ENCODE measurements at places on chromosomes 11 and 22. TPM values are rescaled to one million over a fixed set of nuclear protein-coding genes. Genes with fewer than 3 reads are reported as not detected.

- DNase-seq, result no peak
- H3K27ac ChIP-seq, result peak overlapping the region; percentile 48
- no peaks in the 10 kb centered on the region for H3K36me3 ChIP-seq
- H3K4me3 ChIP-seq, result no peak overlapping the region
- peaks cover 5% of the 10 kb centered on the region for H3K27me3 ChIP-seq
- H3K4me1 ChIP-seq, result no peaks in the 10 kb centered on the region
Measured at GRCh38 chr22:38026130-38027111, 30.8 kb upstream of the PICK1 start.

MYO7A gene
- polyA plus RNA-seq, result not detected

DNA sequence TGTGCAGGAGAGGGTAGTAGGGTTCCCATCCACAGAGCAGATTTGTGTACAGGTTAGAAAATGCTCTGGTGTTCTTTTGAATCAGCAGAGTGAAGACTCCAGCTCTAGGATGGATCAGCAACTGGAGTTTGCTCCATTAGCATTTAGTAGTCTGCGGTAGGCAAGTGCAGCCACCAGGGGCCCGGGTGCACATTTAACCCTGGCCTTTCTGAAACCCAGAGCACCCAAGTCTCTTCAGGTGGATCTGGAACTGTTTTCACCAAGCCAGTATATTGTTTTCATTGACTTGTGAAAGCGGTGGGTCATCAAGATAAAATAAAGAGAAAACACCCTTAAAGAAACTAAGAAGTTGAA is 100.8 kb upstream of the CLPB start:
- no peaks in the 10 kb centered on the region for H3K4me1 ChIP-seq
- no peak for DNase-seq
- H3K36me3 ChIP-seq, result peaks cover 5% of the 10 kb centered on the region
- H3K4me3 ChIP-seq, result no peak overlapping the region

RAG2 gene
- not detected for polyA plus RNA-seq

DNA sequence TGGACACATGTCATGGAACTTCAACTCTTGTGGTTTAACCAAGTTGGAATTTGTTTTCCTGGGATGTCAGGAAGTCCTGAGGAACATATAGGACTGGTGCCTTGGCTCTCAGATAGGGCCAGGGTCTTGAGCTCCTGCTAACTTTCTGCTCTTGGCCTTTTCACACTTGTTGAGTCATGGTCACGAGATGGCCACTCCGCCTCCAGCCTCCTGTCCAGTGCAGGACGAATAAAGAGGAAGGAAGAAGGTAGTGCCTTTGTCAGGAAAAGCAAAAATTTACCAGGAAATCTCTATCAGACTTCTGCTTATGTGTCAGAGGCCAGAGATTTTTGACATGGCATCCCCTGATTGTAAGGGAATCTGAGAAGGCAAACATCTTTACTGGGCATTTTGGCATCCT is 89.1 kb upstream of the ARHGAP20 start:
- peaks cover 6% of the 10 kb centered on the region for H3K27me3 ChIP-seq
- H3K4me3 ChIP-seq, result no peak overlapping the region
- peaks cover 23% of the 10 kb centered on the region for H3K4me1 ChIP-seq
- no peak overlapping the region for H3K27ac ChIP-seq
- H3K36me3 ChIP-seq, result no peaks in the 10 kb centered on the region

GRCh38 chr11:21640491-21640890 is 552.4 kb upstream of the ANO5 start:
- H3K36me3 ChIP-seq, result no peaks in the 10 kb centered on the region
- DNase-seq, result no peak
- no peak overlapping the region for H3K4me3 ChIP-seq
- peaks cover 8% of the 10 kb centered on the region for H3K4me1 ChIP-seq
- no peak overlapping the region for H3K27ac ChIP-seq
- no peaks in the 10 kb centered on the region for H3K27me3 ChIP-seq

HBG2 gene
- polyA plus RNA-seq, result 2.9 TPM

DNA sequence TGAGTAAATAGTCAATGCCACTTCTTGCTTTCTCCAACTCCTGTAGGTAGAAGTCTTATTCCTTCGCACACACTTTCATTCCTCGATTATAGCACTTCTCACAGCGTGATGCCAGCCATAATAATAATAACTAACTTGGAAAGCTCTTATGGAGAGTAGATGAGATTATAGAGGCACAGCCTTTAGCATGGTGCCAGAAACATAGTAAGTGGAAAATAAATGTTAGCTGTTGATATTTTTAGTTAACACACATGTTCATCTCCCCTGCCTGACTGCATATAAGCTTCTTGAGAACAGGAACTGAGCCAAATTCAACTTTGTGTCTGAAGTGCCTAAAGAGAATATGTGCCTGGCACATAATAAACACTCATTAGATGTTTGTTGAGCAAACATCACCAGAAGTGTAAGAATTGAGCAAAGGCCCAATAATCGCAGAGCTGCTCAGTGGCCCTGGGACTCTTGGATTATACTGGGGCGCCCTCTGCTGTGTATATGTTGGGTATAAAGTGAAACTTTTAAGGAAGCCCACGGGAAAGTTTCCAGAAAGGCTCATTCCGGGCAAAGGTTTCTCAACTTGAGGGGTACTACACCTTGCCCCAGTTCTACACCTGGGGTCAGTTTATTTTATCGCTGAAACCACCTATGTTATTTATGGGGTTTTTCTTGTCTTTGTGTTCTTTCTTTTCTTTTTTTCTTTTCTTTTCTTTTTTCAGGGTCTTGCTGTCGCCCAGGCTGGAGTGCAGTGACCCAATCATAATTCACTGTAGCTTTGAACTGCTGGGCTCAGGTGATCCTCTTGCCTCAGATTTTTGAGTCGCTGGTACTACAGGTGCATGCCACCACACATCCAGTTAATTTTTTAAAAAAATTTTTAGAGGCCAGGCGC is 22.3 kb downstream of the SLN start:
- no peak overlapping the region for H3K4me3 ChIP-seq
- peaks cover 21% of the 10 kb centered on the region for H3K27me3 ChIP-seq
- peak; percentile 32 for DNase-seq
- no peaks in the 10 kb centered on the region for H3K4me1 ChIP-seq

- peaks cover 15% of the 10 kb centered on the region for H3K27me3 ChIP-seq
- no peak overlapping the region for H3K4me3 ChIP-seq
- H3K4me1 ChIP-seq, result no peaks in the 10 kb centered on the region
- no peak for DNase-seq
- H3K27ac ChIP-seq, result no peak overlapping the region
Measured at GRCh38 chr11:11988681-11989261, 19.7 kb downstream of the DKK3 start.

- H3K4me3 ChIP-seq, result no peak overlapping the region
- no peak overlapping the region for H3K27ac ChIP-seq
- peaks cover 7% of the 10 kb centered on the region for H3K4me1 ChIP-seq
- DNase-seq, result no peak
- peaks cover 25% of the 10 kb centered on the region for H3K27me3 ChIP-seq
- H3K36me3 ChIP-seq, result no peaks in the 10 kb centered on the region
Measured at GRCh38 chr11:17244046-17244445, 32.5 kb upstream of the NUCB2 start.

GRCh38 chr11:8251616-8252295 is 11.9 kb downstream of the LMO1 start:
- H3K36me3 ChIP-seq, result no peaks in the 10 kb centered on the region
- H3K4me3 ChIP-seq, result no peak overlapping the region
- peaks cover 3% of the 10 kb centered on the region for H3K4me1 ChIP-seq
- no peak for DNase-seq

DNA sequence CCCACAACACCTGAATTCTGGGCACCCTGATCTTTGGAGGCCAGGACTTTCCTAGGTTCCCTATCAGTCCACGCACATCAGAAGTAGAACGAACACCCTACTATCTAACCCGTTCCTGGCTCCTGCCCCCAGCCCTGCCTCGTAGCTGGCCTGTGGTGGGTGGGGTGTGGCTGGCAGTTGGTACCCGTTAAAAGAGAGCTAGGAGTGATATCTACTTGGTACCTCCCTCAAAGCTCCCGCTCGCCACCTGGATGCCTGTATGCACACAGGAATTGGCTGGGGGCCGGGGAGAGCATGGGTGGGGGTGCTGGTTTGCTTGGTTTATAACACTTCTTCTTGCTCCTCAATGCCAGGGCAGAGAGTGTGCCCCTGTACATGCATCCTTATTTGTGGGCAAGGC is 14.0 kb upstream of the NECTIN1 start:
- peaks cover 17% of the 10 kb centered on the region for H3K4me1 ChIP-seq
- H3K36me3 ChIP-seq, result no peaks in the 10 kb centered on the region
- H3K27ac ChIP-seq, result no peak overlapping the region
- DNase-seq, result no peak
- H3K4me3 ChIP-seq, result peak overlapping the region; percentile 83

- no peaks in the 10 kb centered on the region for H3K36me3 ChIP-seq
- no peak overlapping the region for H3K27ac ChIP-seq
- H3K4me3 ChIP-seq, result peak overlapping the region; percentile 87
- no peaks in the 10 kb centered on the region for H3K27me3 ChIP-seq
- H3K4me1 ChIP-seq, result peaks cover 22% of the 10 kb centered on the region
Measured at GRCh38 chr11:32890843-32891656, 1.6 kb upstream of the QSER1 start.

DNA sequence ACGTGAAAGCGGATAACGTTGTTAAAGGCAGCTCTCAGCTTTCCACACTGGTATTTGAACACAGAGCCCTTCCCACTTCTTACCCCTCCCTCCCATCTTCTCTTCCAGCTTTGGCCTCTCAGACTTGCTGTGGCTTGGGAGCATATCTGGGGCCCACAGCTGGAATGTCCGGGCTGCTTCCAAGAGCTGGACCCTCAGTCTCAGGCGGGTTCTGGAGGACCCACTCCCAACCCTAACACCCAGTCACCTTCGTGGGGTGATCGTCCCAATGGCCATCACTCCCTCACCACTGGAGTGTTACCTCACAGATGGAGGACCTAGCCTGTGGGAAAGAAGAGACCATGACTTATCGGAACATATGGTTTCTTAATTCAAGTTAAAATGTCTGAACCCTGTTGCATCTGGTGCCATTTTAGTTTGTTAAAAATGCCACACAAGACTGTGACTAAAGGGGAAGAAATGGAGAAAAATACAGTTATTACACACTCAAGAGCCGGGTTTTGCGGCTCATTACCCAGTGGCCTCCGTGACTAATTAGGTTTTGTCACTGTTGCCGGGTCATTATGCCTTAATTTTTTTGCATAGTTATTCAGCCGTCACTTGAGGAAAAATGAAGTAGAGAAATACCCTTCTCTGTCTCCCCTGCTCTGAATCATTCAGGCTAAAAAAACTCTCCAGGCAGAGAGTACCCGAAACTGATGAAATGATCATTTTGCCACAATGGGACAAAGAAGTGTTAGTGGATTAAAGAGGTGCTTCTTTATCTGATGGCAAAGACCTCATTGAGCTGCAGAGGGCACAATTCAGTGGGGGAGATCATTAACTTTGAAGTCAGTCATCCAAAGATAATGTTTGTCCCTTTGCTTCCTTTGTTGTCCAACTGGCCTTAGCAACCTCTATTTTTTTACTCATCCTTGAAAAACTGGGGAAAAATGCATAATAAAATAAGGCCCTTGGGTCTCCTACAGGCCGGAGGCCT is 87.2 kb upstream of the HTATIP2 start:
- no peaks in the 10 kb centered on the region for H3K36me3 ChIP-seq
- H3K27ac ChIP-seq, result no peak overlapping the region
- H3K27me3 ChIP-seq, result peaks cover 18% of the 10 kb centered on the region
- H3K4me3 ChIP-seq, result no peak overlapping the region
- no peak for DNase-seq
- H3K4me1 ChIP-seq, result no peaks in the 10 kb centered on the region

GGTLC2 gene
- polyA plus RNA-seq, result not detected

RIMBP3C gene
- polyA plus RNA-seq, result not detected

COPB1 gene
- 64.0 TPM for polyA plus RNA-seq

MRGPRE gene
- polyA plus RNA-seq, result not detected

Measured in naive B cell (primary cell).